ENCODE measurements at places on chromosomes 2 and 18. TPM values are rescaled to one million over a fixed set of nuclear protein-coding genes. Genes with fewer than 3 reads are reported as not detected.

DNA sequence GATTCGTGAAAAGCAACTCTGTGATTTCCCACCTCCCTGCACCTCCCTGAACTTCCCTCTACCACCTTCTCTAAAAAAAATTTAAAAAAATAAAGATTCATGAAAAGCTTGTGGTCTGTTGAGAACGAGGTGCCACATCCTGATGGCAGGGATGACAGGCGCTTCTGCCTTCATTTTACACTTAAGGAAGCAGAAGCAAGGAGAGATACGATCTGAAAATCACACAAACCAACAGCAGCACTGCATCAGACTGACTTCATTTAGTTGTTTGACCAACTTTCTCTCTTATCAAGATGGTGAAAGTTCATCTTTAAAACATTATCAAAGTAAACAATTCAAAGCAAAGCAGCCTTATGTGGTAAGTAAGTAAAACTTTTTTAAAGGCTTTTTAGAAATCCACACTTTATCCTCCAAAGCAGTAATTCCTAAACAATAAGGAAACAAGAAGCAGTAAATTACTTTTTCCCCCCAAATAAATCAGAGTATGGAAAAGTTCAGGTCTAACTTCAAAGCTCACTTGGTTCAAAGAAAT, 15.5 kb downstream of the WDFY1 start:
- H3K4me3 ChIP-seq, result no peak overlapping the region
- no peak for DNase-seq

GRCh38 chr2:25041307-25041927, 459 bp upstream of the EFR3B start:
- H3K27me3 ChIP-seq, result no peaks in the 10 kb centered on the region
- H3K27ac ChIP-seq, result no peak overlapping the region
- H3K4me3 ChIP-seq, result peak overlapping the region; percentile 86
- no peaks in the 10 kb centered on the region for H3K36me3 ChIP-seq
- DNase-seq, result no peak
- H3K4me1 ChIP-seq, result peaks cover 17% of the 10 kb centered on the region

DNA sequence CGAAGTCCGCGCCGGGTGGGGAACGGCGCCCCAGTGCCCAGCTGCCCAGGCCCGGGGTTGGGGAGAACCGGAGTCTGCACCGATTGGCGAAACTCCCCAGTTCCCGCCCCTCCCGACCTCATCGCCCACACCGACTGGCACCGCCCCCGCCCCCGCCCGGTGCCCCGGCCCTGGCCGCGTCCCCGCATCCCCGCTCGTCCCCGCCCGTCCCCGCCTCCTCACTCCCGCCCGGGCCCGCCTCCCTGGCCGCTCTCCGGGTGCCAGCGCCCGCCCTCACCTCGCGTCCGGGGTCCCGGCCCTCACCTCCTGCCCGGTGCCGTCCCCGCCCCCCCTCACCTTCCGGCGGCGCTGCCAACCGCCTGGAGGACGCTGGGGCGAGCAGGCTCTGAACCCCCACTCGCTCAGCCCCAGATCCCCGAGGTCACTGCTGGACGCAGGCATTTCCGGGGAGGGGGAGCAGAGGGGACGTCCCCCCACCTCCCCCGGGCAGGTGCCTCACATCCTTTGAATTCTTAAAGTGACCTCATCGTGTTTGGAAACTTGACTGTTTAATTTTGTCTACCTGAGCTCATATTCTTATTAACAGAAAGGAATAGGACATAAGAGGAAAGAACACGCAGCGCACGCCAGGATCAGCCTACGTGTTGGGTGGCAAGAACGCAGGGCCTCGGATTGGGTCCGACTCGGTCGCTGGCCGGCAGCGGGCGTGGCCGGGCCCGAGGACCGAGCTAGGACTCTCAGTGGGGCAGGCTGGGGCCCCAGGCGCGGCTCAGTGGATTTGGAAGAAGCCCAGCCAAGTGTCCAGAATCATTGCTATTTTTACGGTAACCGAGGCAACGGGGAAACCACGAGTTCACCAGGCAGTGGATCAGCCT, at the start of gene FAM110C:
TSS of gene FAM110C (minus strand) at position 35 of the 875 bp plus-strand sequence. CDS start 120 bp downstream, outside the sequence.
- H3K36me3 ChIP-seq, result no peaks in the 10 kb centered on the region
- peak within 1 kb of the TSS; percentile 89 for H3K4me3 ChIP-seq
- H3K4me1 ChIP-seq, result no peaks in the 10 kb centered on the region
- H3K27ac ChIP-seq, result peak within 1 kb of the TSS; percentile 96
- H3K27me3 ChIP-seq, result no peaks in the 10 kb centered on the region

- H3K36me3 ChIP-seq, result no peaks in the 10 kb centered on the region
- H3K27me3 ChIP-seq, result peaks cover 44% of the 10 kb centered on the region
- no peak for DNase-seq
- peaks cover 41% of the 10 kb centered on the region for H3K4me1 ChIP-seq
- H3K27ac ChIP-seq, result no peak overlapping the region
These were observed 10.4 kb upstream of the EN1 start for GRCh38 chr2:118857677-118858484.

DNA sequence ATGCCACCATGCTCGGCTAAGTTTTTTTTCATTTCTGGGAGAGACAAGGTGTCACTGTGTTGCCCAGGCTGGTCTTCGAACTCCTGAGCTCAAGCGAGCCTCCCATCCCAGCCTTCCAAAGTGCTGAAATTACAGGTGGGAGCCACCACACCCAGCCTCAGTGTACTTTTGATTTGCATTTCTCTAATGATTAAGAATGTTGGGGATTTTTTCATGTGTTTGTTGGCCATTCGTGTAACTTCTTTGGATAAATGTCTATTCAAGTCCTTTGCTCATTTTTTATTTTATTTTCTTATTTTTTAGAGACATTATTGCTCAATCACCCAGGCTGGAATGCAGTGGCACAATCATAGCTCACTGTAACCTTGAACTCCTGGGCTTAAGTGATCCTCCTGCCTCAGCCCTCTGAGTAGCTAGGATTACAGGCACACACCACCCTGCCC, 73.1 kb downstream of the TMEM185B start:
- DNase-seq, result no peak
- H3K27ac ChIP-seq, result no peak overlapping the region
- H3K36me3 ChIP-seq, result peaks cover 8% of the 10 kb centered on the region
- no peaks in the 10 kb centered on the region for H3K27me3 ChIP-seq

GRCh38 chr2:96882230-96882629, 12.3 kb upstream of the SEMA4C start:
- peaks cover 7% of the 10 kb centered on the region for H3K4me1 ChIP-seq
- H3K4me3 ChIP-seq, result no peak overlapping the region
- no peaks in the 10 kb centered on the region for H3K36me3 ChIP-seq
- no peak overlapping the region for H3K27ac ChIP-seq

GRCh38 chr2:201939453-201939941, 94.2 kb upstream of the FZD7 start:
- no peak overlapping the region for H3K4me3 ChIP-seq
- DNase-seq, result no peak
- no peaks in the 10 kb centered on the region for H3K4me1 ChIP-seq
- no peaks in the 10 kb centered on the region for H3K27me3 ChIP-seq
- no peak overlapping the region for H3K27ac ChIP-seq
- H3K36me3 ChIP-seq, result no peaks in the 10 kb centered on the region

DNA sequence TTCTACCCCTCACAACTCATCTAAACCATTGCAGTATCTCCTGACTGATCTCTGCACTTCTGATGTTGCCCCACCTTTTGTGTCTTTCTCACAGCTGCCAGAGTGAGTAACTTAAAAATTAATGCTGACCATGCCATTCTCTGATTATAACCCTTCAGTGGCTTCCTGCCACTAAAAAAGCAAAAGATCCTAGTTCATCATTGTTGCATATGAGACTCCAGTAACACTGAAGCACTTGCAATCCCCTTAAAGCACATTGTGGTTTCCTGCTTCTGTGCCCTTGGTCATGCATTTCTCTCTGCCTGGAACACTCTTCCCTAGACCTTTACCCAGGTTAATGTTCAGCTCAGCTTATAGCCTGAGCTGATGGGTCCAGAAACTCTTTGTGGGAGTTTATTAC, 95.1 kb upstream of the WDSUB1 start:
- H3K27me3 ChIP-seq, result no peaks in the 10 kb centered on the region
- peaks cover 8% of the 10 kb centered on the region for H3K36me3 ChIP-seq
- DNase-seq, result no peak
- no peak overlapping the region for H3K4me3 ChIP-seq
- no peak overlapping the region for H3K27ac ChIP-seq

DNA sequence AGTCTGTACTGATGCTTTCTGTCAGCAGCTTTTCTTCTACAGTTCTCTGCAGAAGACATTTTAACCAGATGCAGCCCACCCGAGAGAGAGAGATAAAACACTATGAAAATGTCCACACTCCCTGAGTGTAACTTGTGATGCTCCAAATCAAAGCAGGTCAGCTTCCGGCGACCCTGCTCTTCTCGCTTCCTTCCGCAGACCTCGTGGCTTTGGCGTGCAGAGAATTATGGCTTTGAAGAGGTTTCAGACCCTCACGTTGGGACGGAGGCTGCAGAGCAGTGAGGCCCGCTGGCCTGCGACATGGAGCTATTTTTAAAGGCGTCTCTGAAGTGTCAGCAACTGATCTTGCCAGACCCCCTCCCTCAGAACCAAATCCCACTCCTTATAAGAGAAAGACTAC, 41.8 kb downstream of the TMEM163 start:
- H3K36me3 ChIP-seq, result no peaks in the 10 kb centered on the region
- no peaks in the 10 kb centered on the region for H3K4me1 ChIP-seq
- H3K4me3 ChIP-seq, result no peak overlapping the region
- no peak overlapping the region for H3K27ac ChIP-seq
- DNase-seq, result no peak

The AQP12A gene
- not detected for total RNA-seq

The PMAIP1 gene
- total RNA-seq, result not detected

- no peaks in the 10 kb centered on the region for H3K27me3 ChIP-seq
- H3K36me3 ChIP-seq, result no peaks in the 10 kb centered on the region
- no peak overlapping the region for H3K4me3 ChIP-seq
- no peak overlapping the region for H3K27ac ChIP-seq
- no peaks in the 10 kb centered on the region for H3K4me1 ChIP-seq
- DNase-seq, result no peak
These were observed 332.9 kb upstream of the NT5C1B start for GRCh38 chr2:18922276-18922675.

DNA sequence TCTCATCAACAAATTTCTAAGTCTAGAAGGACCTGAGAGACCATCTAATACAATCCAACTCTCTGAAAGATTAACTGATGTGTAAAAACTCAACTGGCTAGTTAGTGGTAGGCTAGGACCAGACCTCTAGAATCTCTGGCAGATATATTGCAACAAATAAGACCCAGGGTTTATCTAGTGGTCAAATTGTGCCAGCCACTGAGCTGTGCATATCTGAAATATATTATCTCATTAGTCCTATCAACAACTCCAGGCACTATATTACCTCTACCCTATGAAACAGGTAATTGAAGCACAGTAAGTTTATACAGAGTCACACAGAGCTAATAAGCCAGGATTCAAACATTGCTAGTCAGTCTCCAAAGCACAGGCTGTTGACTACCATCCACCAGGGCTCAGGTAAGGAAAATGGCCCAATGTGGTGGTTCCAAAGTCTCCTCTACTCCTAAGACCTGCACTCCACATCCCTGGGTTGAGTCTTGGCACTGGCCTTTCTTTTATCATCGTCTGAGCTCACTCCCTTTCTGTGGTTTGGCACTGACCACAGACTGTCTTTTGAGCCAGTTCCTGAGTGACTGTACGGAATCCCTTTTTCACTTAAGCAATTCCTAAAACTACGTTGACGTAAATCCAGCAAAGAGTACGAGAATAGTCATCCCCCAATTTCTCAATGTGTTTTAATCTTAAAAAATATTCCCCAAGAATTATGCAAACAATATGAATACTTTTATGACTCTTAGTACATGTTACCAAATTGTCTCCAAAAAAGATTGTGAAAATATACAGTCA, 11.9 kb upstream of the PID1 start:
- no peaks in the 10 kb centered on the region for H3K27me3 ChIP-seq
- DNase-seq, result no peak
- no peak overlapping the region for H3K4me3 ChIP-seq
- H3K4me1 ChIP-seq, result peaks cover 4% of the 10 kb centered on the region
- H3K27ac ChIP-seq, result no peak overlapping the region

DNA sequence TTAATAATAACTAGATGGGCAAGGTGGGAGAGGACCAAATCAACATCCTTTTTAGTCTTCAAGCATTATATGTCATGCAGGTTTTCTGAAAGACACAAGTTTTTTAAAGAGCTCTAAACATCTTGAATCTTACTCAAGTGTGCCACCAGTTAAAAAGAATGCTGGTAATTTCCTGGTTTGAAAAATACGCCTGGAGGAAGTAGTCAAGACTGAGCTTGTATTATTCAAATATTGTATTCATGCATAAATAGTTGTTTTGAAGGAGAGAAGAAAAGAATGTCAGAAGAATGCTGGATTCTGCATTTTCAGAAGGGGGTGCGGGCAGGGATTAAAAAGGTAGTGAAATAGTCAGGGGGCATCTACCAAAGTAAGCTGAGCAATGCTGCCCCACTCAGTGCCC, 90.7 kb downstream of the WDPCP start:
- H3K36me3 ChIP-seq, result no peaks in the 10 kb centered on the region
- no peak overlapping the region for H3K27ac ChIP-seq
- no peak for DNase-seq
- H3K4me3 ChIP-seq, result no peak overlapping the region
- H3K4me1 ChIP-seq, result no peaks in the 10 kb centered on the region

DNA sequence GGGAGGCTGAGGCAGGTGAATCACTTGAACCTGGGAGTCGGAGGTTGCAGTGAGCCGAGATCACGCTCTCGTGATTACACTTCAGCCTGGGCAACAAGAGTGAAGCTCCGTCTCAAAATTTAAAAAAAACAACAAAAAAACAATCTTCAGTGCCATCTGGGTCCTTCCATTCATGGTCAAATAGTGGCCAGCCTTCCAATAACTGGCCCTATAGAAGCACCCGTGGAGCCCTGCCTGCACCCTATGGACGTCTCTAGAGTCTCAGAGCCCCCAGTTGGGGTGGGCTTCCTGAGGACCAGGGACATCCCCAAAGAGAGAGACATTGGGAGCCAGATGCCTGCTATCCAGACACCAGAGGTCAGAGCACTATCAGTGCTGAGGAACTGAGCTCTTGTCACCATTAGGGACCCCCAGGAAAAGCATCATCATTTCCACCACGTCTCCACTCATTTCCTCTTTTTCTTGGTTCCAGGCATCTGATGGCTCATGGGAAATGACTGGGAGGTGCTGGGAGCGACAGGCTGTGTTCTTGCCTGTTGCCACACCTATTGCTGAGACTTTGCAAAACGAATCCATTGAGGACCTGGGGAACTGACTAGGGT, 9.4 kb downstream of the NEU2 start:
- H3K4me1 ChIP-seq, result no peaks in the 10 kb centered on the region
- DNase-seq, result no peak
- H3K27me3 ChIP-seq, result no peaks in the 10 kb centered on the region
- no peaks in the 10 kb centered on the region for H3K36me3 ChIP-seq
- no peak overlapping the region for H3K4me3 ChIP-seq

- no peak overlapping the region for H3K4me3 ChIP-seq
- H3K27me3 ChIP-seq, result no peaks in the 10 kb centered on the region
- H3K27ac ChIP-seq, result no peak overlapping the region
- DNase-seq, result no peak
These were observed 20.3 kb upstream of the CYP1B1 start for GRCh38 chr2:38095996-38096861.

- H3K36me3 ChIP-seq, result no peaks in the 10 kb centered on the region
- H3K4me1 ChIP-seq, result peaks cover 15% of the 10 kb centered on the region
- no peak overlapping the region for H3K27ac ChIP-seq
These were observed 237.6 kb downstream of the PRKCE start for GRCh38 chr2:45889053-45889452.

- no peak overlapping the region for H3K27ac ChIP-seq
- no peaks in the 10 kb centered on the region for H3K36me3 ChIP-seq
- H3K4me3 ChIP-seq, result no peak overlapping the region
- no peaks in the 10 kb centered on the region for H3K4me1 ChIP-seq
These were observed 63.5 kb upstream of the ST3GAL5 start for GRCh38 chr2:85952196-85952734.

GRCh38 chr18:11989174-11989573, 7.9 kb downstream of the IMPA2 start:
- H3K27me3 ChIP-seq, result no peaks in the 10 kb centered on the region
- no peak for DNase-seq
- no peaks in the 10 kb centered on the region for H3K4me1 ChIP-seq
- no peak overlapping the region for H3K4me3 ChIP-seq
